ENCODE measurements at places on chromosomes 1 and 21.

DNA sequence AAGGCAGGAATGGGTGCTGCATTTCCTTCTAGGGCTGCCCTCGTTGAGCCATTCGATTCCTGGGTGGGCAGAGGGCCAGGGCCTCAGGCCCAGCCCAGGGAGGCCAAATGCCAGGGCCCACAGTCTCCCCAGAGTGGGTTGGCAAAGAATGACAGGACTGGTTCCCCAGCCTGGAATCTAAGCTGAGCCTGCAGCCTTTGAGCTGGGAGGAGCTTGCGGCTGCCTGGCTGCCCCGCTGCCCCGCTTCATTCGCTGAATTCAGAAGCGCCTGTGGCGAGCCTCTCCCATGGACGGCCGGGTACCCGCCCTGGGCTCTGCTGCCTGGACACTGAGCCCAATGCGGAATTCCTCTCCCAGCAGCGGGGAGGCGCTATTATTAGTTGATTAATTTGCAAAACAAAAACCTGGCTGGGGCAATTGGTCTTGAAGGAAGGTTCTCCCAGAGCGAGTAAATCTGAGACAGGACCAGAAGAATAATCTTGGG is 32.3 kb upstream of the TARDBP start:
- no peak for DNase-seq

DNA sequence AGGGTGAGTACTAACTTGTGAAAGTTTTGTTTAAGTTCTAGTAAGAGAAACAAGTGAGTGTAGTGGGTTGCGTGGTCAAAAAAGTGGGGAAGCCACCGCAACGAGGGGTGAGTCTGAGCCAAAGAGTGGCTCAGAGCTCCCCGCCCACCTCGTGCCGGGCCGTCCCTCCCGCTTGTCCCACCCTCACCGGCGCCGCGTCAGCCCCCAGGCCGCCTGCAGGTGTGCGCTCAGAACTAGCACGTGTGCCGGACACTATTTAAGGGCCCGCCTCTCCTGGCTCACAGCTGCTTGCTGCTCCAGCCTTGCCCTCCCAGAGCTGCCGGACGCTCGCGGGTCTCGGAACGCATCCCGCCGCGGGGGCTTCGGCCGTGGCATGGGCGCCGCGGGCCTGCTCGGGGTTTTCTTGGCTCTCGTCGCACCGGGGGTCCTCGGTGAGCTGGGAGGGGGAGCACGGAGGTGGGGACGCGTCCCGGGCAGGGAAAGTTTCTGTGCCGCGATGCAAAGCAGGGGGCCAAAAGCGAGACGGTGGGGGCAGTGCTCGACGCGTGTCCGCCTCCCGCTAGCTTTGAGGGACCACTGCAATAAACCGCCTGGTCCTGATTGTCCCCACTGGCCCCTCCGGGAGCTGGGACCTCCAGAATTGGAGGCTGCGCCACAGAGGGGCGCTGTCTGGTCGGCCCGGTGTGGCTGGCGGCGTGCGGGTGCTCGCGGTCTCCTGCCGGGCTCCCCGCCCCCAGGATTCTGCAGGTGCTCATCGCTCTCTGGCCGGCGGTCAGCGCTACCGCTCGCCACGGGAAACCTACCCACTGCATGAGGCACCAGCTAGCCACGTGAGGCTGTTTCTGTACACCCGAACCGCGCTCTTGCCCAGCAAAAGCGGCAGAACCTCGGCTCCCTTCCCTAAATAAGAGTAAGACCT is at the start of gene CR2:
CR2 (plus strand) TSS at position 283 of the 919 bp plus-strand sequence; CDS start at position 374, 91 bp downstream.
- DNase-seq = peak; percentile 45

GRCh38 chr1:22896184-22896583 is 76.5 kb downstream of the LACTBL1 start:
- no peak for DNase-seq

GRCh38 chr1:182627622-182628021 is 23.4 kb upstream of the RGS16 start:
- no peak for DNase-seq

DNA sequence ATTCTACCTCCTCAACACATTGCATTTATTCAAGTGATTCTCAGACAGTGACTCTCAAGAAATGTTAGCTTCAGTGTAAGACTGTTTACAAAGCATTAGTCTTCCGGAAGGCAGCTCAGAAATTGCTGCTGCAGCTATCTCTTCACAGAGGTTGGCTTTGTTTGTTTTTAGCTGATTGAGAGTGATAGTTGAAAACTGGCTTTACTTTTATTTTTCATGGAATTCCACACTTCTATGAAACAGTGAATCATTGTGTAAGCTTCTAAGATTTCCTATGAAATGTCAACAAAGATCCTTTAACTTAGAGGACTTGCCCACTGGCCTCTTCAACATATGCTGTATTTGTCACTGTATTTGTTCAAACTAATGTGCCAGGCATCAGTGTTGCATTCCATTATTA is 121.3 kb downstream of the TNNI3K start:
- DNase-seq = no peak

DNA sequence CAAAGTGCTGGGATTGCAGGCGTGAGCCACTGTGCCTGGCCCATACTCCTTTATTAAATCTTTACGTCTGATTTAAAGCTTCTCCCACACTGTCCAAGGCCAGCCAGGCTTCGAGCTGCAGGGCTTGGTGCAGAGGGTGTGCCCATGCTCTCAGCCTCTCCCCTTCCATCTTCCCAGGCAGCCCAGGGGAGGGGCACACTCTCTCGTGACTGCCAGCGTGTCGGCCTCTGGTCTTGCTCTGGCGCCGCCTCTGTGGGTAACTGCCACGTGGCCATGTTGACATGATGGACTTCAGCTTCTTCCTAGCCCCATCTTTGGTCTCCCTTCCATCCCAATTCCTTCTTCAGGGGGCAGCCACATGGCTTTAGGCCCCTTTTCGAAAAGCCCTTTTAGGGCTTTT is 4.7 kb downstream of the GPR137B start:
- DNase-seq = no peak

- no peak for DNase-seq
Observed at GRCh38 chr21:31042080-31042464, 3.8 kb upstream of the KRTAP19-8 start.

- DNase-seq = no peak
Observed at GRCh38 chr1:43238991-43239469, 30.8 kb upstream of the TMEM125 start.

DNA sequence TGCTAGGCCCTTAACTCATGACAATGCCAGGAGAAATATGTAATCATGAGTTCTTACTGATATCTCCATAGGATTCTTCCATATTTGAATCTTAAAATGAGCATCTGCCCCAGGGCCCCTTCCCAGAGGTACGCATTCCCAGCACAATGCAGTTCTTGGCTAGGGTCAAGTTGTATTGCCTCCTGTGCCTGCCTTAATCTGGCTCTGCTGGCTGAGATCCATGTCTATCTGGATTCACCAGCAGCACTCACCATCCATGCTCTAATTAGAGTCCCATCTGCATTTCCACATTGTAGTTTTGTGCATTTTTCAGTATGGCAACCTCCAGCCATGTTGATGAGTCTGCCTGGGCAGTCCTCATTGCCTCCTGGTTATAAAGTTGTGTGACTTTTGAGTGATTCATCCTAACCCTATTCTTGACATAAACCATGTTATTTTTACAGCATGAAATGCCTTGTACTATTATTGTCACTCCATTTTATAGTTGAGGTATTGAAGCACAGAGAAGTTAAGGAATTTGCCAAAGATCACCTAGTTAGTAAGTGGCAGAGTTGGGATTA is 55.9 kb downstream of the CAMSAP2 start:
- DNase-seq = no peak

- no peak for DNase-seq
Observed at GRCh38 chr1:244413736-244414135, 38.0 kb downstream of the ADSS2 start.

DNA sequence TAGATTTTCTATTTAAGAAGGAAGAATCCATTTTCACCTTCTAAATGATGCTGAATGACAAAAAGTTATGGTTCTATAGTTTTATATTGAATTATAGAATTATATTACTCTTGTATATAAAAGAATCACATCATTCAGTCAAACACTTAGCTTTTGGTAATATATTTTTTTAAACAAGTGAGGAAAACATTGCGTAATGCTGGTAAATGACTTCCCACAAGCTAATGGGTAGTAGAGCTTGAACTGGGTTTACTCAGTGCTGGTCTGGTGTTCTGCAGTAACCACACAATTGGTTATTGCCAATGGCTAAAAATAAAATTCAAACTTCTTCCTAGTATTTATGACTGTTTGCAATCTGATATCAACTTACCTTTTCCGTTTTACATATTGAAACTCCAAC is 10.6 kb upstream of the GIPC2 start:
- no peak for DNase-seq

- DNase-seq = no peak
Observed at GRCh38 chr1:18881642-18882431, 20.5 kb downstream of the ALDH4A1 start.

GRCh38 chr1:82538876-82539275 is 738.1 kb downstream of the ADGRL2 start:
- DNase-seq = no peak

GRCh38 chr1:208081972-208082371 is 162.2 kb downstream of the PLXNA2 start:
- no peak for DNase-seq

GRCh38 chr1:70397013-70397412 is 14.1 kb upstream of the CTH start:
- no peak for DNase-seq

- no peak for DNase-seq
Observed at GRCh38 chr1:96488777-96489176, 232.8 kb upstream of the PTBP2 start.

GRCh38 chr1:7135493-7135892 is 350.2 kb downstream of the CAMTA1 start:
- no peak for DNase-seq

DNA sequence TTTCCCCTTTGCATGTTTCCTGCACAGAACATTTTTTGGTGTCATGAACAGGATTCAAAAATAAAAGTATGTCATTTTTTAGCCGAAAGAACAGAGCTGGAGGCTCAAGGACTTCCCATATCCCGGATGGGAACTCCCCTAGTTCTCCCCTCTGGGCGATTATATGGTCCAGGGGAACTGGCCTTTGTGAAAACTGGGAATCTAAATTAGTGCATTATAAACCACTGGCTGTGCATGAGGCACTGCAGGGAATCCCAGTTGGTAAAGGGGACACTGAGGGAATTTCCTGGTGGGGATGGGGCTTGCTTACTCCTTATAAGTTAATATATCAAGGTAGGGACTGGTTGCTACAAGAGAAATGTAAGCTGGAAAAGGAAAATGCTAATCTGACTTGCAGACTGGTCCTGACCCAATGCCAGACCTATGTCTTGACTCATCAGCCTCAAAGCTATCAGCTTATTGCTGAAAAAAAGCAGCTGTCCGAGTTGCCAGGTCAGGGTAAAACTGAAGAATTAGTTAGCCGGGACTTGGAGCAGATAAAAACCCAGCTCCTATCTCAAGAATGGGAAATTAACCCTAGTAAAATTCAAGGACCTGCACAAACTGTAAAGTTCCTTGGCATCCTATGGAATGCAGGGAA is 122.6 kb downstream of the FCRL5 start:
- no peak for DNase-seq

DNA sequence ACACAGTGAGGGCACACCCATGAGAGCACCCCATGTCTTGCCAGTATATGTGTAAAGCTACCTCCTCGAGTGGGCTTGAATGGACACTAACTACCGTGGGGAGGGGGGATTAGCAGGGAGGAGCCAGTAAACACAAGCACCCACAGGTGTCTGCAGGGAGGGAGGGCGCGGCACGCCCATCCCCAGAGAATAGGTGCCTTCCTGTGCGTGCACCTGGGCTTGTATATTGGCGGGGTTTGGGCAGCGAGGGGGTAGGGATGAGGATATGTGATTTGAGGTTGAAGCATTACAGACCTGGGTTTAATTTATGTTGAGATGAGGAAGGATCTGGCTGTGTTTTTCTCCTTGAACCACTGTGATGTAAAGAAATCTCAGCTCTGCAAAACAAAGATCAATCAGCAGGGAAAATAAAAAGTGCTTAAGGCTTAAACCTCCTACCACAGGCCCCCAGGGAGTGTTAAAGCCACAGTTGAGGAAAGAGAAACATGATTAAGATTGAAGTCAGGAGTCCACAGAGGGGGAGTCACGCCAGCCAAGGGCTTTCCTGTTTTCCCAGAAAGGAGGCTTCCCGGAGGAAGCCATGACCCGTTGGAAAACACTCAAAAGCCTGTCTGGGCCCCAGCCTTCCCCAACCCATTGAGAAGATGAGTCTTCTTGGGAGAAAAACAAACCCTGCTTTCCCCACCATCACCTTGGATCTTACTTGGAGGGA is 80.0 kb downstream of the CAMK2N1 start:
- DNase-seq = no peak

DNA sequence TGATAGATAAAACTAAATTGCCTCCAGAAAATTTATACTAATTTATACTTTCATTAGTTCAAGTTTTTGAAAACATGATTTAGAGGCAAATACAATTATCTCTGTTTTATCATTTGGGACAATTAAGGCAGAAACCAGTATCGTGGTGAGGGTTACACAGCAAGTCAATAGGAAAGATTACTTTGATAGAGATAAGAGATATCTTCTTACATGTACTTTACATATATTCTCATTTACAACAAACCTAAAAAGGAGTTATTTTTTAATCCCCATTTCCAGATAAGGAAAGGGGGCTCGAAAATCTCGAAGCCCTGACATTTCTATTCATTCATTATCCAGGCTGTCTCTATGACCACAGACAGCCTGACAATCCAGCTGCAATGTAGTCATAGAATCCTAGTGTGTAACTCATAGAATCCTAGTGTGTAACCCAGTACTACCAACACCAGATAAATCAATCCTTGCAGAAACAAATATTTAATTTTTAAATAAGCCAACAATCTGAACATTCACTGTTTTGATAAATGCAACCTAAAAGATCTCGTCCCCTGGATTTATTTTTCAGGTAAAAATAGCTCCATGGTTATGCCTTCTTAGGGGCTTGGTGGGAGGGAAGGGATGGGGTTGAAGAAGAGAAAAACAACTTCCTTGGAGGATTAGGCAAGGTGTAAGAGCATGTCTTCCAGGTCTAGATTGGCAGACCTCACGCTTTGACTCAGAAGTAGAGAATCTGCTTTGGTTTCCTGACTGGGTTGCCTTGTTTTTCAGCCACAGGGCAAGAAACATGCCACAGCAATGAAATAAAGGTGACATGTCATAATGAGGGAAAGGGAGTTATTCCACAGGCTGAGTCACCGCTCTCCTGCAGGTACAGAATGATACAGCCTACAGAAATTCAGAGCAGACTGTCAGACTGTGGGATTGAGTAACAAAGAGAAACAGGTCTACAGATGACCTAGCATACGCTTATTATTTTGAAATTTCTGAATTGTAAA is 45.6 kb downstream of the IRF2BP2 start:
- DNase-seq = peak; percentile 7

DNA sequence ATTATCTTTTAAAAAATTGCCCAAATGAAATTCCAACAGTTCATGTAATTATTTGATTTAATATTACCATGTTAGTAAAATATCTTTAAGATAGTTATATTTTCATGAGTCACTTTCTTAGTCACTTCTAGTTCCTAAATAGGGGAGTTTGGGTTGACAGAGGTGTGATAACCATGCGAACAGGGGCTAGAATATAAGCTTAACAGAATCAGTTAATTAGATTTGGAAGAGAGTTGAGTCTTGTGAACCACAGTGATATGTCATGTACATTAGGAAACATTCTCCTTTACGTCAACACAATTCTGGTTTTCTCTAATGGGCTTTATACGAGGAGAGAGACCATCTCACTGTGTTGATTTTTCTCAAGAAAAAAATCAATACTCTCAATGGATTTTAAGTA is 64.8 kb upstream of the ZNF281 start:
- no peak for DNase-seq
